ENCODE measurements at places on chromosomes 6 and 20. TPM values are rescaled to one million over a fixed set of nuclear protein-coding genes. Genes with fewer than 3 reads are reported as not detected.

DNA sequence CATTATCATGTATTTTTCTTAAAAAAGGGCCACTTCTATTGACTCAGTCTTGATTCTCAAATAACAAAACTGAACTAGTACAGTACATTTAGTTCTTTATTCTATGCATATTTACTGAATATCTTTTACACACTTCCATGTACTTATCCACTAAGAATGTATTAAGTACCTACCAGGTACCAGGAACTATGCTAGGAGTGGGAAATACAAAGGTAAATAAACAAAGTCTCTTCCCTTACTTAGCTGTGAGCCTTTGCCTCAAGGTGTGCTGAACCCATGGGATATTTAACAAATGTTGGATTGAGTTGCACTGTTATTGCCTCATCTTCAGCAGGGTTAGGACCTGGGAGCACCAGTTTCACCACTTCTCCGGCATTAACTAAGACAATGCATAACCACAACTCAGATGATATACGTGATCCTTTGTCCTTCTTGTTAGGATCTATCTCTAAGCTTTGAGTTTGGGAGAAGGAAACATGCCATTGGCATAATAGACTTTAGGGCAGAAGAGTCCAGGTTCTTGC lies 533.9 kb downstream of the TFAP2B start:
- H3K36me3 ChIP-seq: no peaks in the 10 kb centered on the region
- H3K27ac ChIP-seq: no peak overlapping the region
- no peaks in the 10 kb centered on the region for H3K4me1 ChIP-seq
- DNase-seq: no peak
- H3K27me3 ChIP-seq: no peaks in the 10 kb centered on the region

- no peak for DNase-seq
- H3K4me1 ChIP-seq: no peaks in the 10 kb centered on the region
- H3K27ac ChIP-seq: no peak overlapping the region
- no peaks in the 10 kb centered on the region for H3K27me3 ChIP-seq
- H3K36me3 ChIP-seq: no peaks in the 10 kb centered on the region
These were observed 28.1 kb upstream of the QKI start for GRCh38 chr6:163386329-163386908.

DNA sequence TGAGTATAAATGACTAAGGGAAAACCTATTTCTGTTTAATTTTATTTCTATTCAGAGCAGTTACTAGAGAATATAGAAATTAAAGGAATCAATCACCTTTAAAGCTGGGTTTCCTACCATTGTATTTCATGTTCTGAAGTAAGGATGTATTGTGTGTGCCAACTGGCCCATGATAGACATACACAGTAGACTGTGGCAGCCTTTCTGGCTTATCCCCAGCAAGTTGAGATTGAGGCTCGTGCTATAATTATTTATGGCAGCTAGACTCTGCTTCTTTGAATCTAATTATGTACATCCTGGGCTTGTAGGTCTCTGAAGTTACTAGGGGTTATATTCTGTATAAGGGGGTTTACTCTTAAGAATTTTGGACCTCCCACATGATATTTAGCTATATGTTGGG lies 44.4 kb downstream of the ZNF292 start:
- H3K27me3 ChIP-seq: no peaks in the 10 kb centered on the region
- H3K4me1 ChIP-seq: peaks cover 24% of the 10 kb centered on the region
- no peaks in the 10 kb centered on the region for H3K36me3 ChIP-seq
- peak overlapping the region; percentile 11 for H3K27ac ChIP-seq
- no peak for DNase-seq
- H3K4me3 ChIP-seq: no peak overlapping the region

DNA sequence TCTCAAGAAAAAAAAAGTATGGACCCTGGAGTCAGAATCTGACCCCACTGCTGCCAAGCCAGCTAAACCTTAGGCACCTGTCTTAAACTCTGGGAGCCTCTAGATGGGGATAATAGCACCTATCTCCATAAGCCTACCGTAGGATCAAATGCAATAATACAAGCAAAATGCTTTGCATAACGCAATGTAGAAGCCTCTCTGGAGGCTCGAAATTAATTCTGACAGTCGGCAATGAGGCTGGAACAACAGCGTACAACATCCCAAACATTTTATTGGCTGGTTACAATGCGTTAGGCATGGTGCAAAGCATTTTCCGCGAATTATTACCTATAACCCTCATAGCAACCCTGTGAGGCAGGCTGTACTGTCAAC lies 521 bp downstream of the CDK5RAP1 start:
- no peaks in the 10 kb centered on the region for H3K27me3 ChIP-seq
- peak overlapping the region; percentile 83 for H3K27ac ChIP-seq
- H3K4me1 ChIP-seq: peaks cover 12% of the 10 kb centered on the region
- H3K4me3 ChIP-seq: peak overlapping the region; percentile 96

DNA sequence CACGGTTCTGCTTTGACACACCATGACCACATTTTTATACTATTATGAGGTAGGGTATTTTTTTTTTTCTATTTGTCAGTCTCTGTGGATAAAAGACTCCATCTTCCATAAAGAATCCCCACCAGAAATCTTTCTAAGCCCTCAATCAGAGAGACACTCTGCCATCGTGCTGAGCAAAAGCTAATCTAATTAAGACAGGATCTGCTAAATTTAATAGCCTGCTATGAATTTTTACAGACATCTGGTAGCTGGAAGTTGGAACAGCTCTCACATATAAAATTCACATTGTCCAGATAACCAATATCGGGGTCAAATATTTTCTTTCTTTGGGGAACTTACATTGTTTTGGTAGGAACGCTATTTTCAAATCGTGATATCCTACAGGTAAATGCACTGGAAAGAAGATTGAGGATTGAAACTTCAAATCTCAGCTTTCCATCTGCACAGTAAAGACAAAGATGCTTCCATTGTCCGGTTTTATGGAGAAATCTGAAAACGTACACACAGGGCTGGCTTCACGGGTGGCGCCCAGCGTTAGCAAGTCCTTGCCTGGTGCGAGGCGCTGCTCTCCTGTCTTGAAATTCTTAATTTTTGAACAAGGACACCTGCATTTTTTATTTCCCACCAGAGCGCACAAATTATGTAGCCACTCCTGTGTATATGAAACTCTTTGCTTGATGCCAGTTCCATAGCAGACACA lies 573.8 kb upstream of the NOX3 start:
- no peak for DNase-seq
- H3K27ac ChIP-seq: no peak overlapping the region
- H3K4me1 ChIP-seq: no peaks in the 10 kb centered on the region
- no peaks in the 10 kb centered on the region for H3K27me3 ChIP-seq
- no peaks in the 10 kb centered on the region for H3K36me3 ChIP-seq
- no peak overlapping the region for H3K4me3 ChIP-seq

DNA sequence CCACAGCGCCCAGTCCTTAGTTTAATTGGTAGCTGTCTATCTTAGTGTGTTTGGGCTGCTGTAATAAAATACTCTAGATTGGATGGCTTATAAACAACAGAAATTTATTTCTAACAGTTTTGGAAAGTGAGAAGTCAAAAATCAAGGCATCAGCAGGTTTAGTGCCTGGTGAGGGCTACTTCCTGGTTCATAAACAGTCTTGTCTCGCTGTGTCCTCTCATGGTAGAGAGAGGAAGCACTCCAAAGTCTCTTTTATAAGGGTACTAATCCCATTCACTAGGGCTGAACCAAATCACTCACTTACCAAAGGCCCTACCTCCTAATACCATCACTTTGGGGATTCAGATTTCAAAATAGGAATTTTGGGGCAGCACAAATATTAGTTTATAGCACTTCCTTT lies 336.9 kb upstream of the RSPO3 start:
- H3K27me3 ChIP-seq: no peaks in the 10 kb centered on the region
- DNase-seq: no peak
- H3K4me1 ChIP-seq: no peaks in the 10 kb centered on the region
- no peaks in the 10 kb centered on the region for H3K36me3 ChIP-seq
- no peak overlapping the region for H3K27ac ChIP-seq

TPBG gene
- 1.1 TPM for total RNA-seq
